ENCODE measurements at places on chromosomes 11 and 22.

GRCh38 chr22:20080776-20081654, 974 bp downstream of the DGCR8 start:
- DNase-seq = peak; percentile 22

GRCh38 chr22:49291169-49291568, 536.5 kb downstream of the BRD1 start:
- DNase-seq = no peak

GRCh38 chr11:117217141-117218084, 14.5 kb downstream of the PCSK7 start:
- DNase-seq = no peak

GRCh38 chr11:69052343-69053168, 3.8 kb downstream of the TPCN2 start:
- no peak for DNase-seq

GRCh38 chr22:49663311-49663711, 164.4 kb downstream of the BRD1 start:
- no peak for DNase-seq

All from AML-193 (cell line).